ENCODE measurements at places on chromosomes 1 and 21. TPM values are rescaled to one million over a fixed set of nuclear protein-coding genes. Genes with fewer than 3 reads are reported as not detected.

- DNase-seq = no peak
These were observed 5.4 kb downstream of the SPATA6 start for GRCh38 chr1:48466594-48466993.

Gene MACO1
- 21.6 TPM for total RNA-seq

- DNase-seq = no peak
These were observed 145.5 kb upstream of the NRIP1 start for GRCh38 chr21:15210235-15210678.

DNA sequence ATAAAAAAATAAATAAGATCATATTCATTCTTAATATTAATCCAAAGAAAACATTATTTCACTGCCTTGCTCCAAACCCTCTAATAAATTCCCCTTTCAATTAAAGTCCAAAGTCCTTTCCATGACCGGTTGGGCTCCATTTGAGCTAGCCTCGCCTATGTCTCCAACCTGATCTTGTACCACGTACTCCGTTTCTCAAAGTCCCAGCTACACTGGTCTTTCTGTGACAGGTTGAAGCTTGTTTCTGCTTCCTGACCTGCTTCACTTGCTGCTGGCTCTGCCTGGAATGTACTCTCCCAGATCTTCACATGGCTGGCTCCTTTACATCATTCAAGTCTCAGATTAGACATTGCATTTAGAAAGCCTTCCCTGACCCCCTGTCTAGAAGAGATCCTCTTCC lies 16.4 kb downstream of the RPL5 start:
- DNase-seq = no peak

GRCh38 chr1:53259932-53260331 lies 21.6 kb upstream of the MAGOH start:
- DNase-seq = no peak

Gene OR2T11
- not detected for total RNA-seq

Gene RRP1
- 23.2 TPM for total RNA-seq

Gene SLC9C2
- not detected for total RNA-seq

GRCh38 chr1:155253797-155254196 lies 1.5 kb downstream of the ENTREP3 start:
- no peak for DNase-seq

DNA sequence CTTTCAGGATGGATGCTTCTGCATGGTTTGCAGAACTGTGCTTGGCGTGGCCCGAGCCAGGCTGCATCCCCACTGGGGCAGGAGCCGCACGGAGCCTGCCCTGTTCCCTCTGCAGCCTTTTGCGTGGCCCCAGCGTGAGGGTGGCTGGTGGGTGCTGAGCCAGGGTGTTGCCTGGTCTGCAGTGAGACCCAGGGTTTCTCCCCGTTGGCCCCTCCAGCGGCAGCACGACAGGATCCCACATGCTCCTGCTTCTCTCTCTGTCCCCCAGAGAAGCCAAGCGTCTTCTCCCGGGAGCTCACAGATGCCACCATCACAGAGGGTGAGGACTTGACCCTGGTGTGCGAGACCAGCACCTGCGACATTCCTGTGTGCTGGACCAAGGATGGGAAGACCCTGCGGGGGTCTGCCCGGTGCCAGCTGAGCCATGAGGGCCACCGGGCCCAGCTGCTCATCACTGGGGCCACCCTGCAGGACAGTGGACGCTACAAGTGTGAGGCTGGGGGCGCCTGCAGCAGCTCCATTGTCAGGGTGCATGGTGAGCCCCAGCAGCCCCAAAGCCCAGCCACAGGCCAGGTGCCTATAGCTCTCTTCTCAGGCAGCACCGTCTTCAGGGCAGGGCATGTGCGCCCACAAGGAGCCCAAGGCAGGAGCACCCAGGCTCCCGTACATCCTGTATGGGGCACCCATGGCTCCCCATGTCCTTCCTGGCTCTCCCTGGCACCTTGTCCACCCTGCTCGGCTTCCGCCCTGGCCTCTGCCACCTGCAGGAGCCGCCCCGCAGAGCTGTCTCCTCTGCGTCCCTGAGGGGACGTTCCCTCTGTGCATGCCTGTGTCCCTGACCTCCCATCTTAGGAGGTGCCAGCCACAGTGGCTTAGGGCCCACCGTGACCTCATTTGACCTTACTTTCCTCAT lies 78.9 kb downstream of the OBSCN start:
- peak; percentile 3 for DNase-seq

GRCh38 chr1:176501599-176501998 lies 38.6 kb downstream of the PAPPA2 start:
- DNase-seq = no peak

DNA sequence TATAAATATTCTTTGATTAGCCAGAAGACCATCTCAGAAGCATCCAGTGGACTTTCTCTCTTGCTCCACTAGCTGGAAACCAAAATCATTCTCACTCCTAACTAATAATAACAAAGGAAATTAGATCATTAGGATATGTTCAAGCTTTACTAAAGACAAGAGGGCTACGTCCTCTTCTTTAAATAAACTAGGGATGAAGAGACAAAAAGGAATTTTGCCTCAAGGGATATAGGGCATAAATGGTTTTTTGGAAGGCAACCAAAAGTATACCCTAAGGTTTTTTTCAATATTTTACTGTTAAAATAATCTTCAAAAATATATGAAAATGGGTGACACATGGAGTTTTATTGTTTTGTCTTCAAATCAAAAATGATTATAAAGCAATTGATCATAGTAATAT lies 745.8 kb downstream of the MRPL39 start:
- no peak for DNase-seq

DNA sequence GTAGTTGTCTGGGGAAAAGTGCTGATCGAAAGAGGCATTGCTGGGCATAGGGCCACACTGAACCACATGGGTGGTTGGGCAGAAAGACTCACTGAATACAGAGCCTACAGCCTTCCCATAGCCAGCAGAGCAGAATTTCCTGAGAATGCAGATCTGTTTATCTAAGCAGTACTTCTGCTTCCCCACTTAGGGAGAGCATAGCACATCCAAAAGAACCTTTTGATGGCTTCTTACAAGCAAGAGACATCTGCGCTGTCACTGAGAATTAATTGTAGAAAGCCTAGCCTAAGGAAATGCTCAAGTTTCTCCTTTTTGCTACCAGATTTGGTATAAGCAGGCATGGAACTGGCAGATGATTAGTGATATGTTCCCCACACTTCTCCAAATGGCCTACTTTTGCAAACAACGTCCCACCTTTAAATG lies 13.0 kb upstream of the KLHDC8A start:
- no peak for DNase-seq

DNA sequence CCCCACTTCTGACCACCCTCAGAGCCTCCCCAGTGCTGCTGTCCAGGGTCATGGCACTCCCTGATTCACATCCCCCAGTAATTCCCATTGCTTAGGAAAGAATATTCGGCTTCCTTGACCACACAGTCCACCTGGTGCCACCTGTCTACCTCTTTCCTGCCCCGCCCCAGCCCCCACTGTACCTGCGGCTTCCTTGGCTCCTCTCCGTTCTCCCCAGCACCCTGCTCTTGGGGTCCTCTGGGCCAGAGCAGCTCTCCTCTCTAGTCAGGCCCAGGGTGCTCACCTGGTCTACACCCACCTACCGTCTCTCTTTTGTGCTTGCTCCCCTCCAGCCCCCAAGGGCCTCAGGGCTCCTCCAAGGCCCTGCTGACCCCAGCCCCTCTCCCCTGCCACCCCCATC lies 142.6 kb downstream of the PEX14 start:
- no peak for DNase-seq

Gene ARHGAP30
- total RNA-seq = 189 TPM

Gene LCE1D
- total RNA-seq = not detected

DNA sequence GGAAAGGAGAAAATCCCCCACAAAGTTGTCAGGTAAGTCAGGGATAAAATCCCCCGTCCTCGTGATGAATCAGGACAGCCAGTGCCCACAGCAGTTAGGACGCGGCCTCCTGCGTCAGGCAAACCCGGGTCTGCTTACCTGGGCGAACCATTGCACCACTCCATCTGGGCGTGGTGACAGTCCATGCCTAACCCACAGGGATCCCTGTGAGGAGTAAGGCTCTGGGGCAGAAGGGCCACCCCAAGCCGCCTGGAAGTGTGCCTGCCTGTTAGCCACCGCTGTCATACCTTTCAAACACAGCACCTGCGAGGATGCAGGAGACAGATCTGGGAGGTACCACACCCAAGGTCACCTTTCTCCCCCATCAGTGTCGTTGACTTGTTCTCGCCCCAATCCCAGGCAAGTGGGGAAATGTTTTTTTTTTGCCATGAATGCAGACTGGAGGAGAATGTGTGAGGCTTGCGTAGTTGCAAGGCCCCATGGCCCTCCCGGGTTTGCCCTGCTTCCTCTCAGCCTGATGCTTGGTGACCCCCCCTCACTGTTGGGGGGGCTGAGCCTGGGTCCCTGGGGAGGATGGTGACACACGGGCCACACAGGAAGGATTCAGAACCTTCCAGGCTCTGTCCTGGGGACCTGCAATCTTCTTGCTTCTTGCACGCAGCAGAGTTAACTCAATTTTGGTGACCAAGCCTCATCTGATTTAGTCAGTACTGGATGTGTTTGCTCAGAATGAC lies 107.0 kb downstream of the PGBD5 start:
- DNase-seq = no peak

Gene OVAAL
- not detected for total RNA-seq

Gene PDZK1IP1
- total RNA-seq = 30.6 TPM

- no peak for DNase-seq
These were observed 26.5 kb downstream of the KAZN start for GRCh38 chr1:14624941-14625340.

- no peak for DNase-seq
These were observed 184.5 kb downstream of the KAZN start for GRCh38 chr1:14782741-14783591.

- DNase-seq = no peak
These were observed 243 bp downstream of the ADAM15 start for GRCh38 chr1:155051342-155051776.

DNA sequence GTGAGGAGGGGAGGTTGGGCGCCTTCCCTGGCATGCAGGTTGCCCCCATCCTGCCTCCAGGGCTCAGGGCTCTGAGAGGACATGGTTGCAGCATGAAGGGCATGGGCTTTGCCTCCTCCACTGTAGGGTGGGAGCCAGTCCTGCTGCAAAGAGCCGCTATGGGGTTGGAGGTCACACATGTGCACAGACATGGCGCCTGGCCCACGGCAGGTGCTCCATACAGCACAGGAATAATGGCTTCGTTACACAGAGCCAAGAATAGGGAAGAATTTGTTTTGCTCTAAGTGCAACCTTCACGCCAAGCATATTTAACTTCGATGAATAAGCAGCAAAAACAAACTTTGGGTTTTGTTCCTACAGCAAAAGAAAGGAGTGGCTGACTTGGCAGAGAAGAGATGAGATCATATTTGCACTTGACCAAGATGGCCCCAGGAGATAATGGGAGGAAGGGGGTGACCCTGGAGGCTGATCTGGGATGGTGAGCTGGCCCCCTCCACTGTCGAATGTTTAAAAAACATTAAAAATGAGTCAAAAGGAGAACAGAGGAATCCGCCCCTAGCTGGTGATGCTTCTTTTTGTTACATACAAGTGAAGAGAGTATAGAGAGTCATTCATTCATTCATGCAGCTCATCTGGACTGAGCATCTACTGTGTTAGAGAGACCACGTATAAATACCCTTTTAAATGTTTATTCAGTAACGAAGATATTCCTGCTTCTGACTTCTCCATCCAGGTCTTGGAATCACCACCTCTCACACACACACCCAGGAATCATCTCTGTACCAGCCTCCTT lies 12.4 kb upstream of the C2CD2 start:
- DNase-seq = no peak

DNA sequence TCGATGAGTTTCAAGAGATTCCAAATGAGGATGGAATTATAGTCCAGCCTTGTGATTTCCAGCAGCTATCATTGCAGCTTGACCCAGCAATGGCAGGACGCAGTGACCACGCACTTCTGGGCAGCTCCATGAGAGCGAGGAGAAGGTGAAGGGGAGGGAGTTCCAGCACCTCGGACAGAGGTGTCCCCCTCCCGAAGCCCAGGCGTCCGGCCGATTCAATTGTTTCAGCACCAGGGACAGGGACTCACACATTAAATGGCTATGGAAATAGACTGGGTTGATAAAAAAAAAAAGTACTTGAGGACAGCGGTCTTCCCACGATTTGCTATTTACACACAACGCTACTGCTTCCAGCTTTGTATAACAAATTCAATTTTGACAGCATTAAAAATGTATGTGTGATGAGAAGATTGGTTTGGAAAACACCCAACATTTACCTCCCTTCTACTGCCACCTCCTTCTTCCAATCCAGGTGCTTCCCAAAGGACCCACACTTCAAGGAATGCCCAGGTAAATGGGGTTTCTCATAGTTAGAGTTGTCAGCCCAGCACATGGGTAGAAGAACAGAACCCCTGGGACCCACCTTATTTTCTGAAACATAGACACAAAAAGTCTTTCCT lies 71.8 kb downstream of the DISP3 start:
- no peak for DNase-seq

DNA sequence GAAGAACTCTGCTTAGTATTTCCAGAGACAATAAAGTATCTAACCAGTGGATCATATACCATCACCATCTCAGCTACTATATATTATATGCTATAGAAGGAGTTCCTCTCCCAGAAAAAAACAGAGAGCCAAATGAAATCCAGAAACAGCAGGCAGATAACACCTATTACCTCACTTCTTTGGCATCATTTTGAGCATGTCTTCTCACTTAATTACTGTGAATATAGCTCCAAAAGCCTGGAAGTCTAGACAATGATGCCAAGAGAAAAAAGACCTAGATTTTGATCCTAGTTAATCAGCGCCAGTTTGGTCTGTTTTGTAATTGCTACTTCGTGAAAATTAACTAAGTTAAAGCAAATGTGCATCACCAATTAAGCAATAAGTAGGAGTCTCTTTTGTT lies 131.3 kb downstream of the EIF4G3 start:
- no peak for DNase-seq

DNA sequence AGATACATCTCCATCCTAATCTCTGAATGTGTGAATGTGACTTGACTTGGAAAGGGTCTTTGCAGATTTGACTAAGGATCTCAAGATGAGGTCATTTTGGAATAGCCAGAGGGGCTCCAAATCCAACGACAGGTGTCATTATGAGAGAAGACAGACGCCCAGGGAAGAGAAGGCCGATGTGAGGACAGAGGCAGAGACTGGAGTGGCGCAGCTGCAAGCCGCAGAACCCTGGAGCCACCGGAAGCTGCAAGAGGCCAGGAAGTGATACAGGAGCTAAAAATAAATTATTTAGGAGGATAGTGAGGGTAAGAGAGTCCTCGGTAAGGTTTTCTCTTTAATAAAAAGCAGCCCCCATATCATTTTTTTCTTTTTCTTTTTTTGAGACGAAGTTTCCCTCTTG lies 9.7 kb upstream of the AADACL4 start:
- no peak for DNase-seq

- DNase-seq = no peak
These were observed 6.4 kb downstream of the FOXD2 start for GRCh38 chr1:47444297-47444561.

DNA sequence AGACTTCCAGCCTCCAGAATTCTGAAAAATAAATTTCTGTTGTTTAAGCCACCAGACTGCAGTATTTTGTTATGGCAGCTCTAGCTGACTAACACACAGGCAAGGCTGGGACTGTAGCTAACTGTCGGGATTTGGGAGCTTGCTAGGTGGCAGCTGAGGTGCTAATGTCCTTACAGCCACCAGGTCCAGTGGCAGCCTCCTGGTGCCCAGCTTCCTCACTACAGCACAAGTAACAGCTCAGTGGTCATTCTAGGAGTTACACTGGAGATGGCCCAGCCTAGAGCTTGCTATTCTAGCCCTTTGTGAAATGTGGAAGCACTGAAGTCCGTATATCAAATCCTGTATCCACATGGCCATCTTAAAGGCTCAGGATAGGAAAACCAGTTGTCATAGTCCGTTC lies 4.3 kb upstream of the C1orf115 start:
- no peak for DNase-seq
